ENCODE measurements at places on chromosomes 7 and 10.

GRCh38 chr7:1352656-1353271 lies 106.5 kb downstream of the MICALL2 start:
- no peak for DNase-seq

GRCh38 chr7:5661942-5662341 lies 119.5 kb downstream of the RNF216 start:
- DNase-seq, result peak; percentile 90

DNA sequence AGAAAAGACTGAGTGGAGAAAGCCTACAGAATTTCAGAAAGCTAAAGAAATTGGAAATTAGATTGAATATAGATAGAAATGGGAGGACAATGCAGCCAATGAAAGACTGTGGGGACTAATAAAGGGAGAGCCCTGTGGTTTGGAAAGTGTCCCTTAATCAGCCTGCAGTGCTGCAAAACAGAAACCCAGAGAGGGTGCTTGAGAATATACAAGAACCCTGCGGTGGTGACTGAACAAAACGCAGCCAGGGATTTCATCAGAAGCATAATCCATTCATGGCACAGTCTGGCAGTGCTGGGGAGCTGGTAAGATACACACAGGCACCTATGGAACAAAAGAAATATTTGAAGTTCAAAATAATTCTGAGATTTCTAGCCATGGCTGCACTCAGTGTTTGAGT lies 19.1 kb downstream of the CEP41 start:
- no peak for DNase-seq

DNA sequence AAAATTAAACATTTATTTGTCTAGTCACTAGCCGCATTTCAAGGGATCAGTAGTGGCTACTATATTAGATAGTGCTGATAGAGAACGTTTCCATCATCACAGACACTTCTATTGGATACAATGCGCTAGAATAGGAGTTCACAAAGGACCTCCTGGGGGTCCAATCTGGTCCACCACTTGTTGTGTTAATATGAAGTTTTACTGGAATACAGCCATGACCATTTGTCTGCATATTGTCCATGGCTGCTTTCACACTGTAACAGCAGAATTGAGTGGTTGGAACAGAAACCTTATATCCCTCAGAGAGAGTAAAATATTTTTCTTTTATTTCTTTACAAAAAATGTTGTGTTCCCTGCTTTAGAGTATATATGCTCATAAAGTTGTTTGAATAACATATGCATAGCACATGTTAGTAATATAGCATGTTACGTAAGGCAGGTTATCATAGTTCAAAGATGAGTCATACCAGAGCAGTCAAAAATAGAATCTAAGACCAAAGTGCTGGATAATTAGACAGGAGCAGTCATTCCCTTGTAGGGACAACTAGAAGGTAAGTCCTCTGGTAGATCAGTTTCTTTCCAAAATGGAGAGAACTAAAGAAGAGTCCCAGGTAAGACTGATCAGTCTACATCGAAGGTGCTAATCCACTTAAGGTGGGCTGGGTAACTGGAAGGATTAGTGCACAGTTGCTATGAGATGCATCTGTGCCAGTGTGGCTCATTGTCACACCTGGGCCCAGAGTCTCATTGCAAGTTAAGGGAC lies 14.9 kb downstream of the BZW2 start:
- peak; percentile 37 for DNase-seq

- DNase-seq, result no peak
Measured at GRCh38 chr7:137879357-137880158, 32.8 kb upstream of the DGKI start.

DNA sequence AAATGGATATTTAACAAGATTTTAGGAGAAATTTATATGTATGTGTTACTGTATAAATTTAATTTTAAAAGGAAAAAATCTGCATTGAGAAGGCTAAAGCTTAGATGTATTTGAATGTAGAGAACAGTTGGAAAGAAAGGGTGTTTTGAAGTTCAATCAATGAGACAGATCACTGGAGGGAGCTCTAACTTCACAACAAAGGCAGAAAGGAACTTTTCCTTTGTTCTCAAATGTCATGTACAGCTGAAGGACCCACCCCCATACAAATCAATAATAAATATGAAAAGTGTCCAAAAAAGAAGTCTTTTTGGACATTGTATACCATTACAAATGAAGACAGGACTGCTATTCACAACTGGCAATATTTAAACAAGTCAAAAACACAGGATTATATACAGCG lies 403.4 kb downstream of the DNAJB9 start:
- no peak for DNase-seq

GRCh38 chr7:26609082-26609481 lies 255.3 kb downstream of the SKAP2 start:
- no peak for DNase-seq

- no peak for DNase-seq
Measured at GRCh38 chr7:42194238-42194637, 42.8 kb downstream of the GLI3 start.

DNA sequence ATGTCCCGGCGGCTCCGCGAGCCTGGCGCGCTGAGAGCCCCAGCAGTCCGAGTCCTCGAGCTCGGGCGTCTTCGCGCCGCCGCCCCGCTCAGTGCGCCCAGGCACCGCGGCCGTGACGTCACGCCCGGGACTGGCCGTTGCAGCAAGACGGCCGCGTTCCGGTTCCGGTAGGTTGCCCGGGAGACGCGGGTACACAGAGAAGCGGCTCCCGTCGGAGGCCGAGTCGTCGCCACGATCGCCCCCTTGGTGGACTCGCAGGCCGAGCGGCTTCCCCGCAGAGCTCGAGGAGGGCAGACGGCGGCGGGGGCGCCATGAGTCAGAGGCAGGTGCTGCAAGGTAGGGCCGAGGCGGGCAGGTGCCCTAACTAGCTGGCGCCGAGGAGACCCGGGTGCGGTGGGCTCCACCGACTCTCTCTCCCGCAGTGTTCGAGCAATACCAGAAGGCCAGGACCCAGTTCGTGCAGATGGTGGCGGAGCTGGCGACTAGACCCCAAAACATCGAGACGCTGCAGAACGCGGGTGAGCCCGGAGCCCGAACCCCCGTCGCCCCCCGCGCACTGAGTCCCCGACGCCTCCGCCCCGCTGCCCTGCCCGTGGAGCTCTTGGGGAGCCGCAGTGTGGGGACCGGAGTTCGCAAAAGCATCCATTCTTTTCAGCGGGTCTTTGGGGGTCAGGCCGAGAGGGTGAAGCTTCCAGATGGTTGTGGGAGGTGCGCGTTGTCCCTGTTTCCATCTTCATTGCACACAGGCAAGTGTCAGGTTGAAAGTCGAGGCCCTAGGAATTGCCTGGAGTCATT lies at the start of gene SPAG6:
SPAG6 (plus strand) TSS at position 196 of the 795 bp plus-strand sequence; CDS start at position 312, 116 bp downstream.
- no peak for DNase-seq

GRCh38 chr10:16930540-16930939 lies 113.3 kb upstream of the RSU1 start:
- no peak for DNase-seq

DNA sequence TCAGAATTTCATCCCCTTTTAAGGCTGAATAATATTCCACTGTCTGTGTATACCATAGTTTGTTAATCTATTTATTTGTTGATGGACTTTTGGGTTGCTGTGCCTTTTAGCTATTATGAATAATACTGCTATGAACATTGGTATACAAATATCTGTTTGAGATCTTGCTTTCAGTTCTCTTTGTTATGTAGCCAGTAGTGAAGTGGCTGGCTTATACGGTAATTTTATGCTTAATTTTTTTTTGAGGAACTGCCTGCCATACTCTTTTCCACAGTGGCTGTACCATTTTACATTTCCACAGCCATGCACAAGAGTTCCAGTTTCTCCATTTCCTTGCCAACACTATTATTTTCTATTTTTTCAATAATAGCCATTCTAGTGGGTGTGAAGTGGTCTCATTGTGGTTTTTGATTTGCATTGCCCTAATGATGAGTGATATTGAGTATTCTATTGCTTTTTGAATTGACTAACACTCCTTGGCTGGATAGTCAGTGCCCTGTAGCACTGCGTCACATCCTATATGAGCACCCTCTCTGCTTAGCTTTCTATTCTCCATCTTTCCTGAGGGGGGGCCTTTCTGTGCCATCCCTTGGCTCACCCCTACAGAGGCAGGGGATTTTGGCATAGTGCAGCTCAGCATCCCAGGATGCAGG lies 29.4 kb upstream of the RAPGEF5 start:
- DNase-seq, result no peak

- no peak for DNase-seq
Measured at GRCh38 chr7:106563466-106564150, 97.3 kb downstream of the CCDC71L start.

DNA sequence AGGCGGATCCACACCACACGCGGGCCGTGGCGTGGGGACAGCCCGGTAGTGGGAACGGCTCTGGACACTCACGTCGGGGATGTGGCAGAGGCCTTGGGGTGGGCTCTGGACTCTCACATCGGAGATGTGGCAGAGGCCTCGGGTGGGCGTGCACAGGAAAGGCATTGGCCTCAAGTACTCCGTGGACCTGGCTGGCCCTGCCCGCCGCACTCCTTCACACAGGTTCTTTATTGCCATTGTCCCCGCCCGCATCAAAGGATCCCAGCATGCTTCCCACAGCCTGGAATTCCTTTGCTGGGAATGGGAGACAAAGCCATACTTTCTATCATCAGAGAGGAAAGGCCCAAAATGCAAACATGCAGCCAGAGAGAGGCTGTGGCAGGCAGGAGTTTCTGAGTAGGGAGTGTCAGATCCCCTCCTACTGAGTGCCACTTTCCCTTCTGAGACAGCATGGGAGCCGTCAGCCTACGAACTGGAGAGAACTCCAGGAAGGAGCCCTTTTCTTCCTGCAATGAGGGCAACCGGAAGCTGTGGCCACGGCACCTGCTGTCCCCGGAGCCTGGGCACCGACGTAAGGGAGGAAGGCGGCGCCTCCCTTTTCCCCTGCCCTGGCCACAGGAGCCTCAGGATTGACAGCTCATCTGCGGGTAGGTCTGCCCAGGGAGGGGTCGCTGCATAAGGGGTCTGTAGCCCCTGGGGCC lies 51.5 kb downstream of the RBM17 start:
- DNase-seq, result no peak

GRCh38 chr10:5951167-5951711 lies 26.1 kb downstream of the IL15RA start:
- no peak for DNase-seq

- DNase-seq, result no peak
Measured at GRCh38 chr7:155377071-155377837, 79.6 kb downstream of the INSIG1 start.

DNA sequence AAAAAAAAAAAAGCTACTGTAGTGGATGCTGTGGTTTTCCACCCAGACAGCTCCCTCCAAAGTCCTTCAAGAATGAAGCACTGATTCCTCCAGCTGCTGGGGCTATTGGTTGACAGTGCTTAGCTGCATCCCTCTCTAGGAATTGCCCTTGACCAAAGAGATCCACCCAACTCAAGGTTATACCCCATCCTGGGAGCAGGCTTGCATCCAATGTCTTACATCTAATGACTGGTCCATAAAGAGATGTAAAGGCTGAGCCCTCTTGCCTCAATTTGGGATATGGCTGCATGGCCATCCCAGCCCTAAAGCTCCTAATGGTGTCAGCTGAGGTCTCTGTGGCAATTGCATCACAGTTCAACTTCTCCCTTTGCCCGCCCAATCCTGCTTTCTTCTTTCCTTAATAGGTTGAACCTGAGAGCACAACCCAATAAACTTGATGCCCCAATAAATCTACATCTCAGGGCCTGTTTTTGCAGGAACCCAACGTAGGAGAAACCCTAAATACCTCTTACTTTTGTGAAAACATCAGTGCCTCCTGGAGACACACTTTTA lies 4.4 kb downstream of the GPR37 start:
- DNase-seq, result no peak

- no peak for DNase-seq
Measured at GRCh38 chr7:6232116-6232515, 40.3 kb downstream of the CYTH3 start.

DNA sequence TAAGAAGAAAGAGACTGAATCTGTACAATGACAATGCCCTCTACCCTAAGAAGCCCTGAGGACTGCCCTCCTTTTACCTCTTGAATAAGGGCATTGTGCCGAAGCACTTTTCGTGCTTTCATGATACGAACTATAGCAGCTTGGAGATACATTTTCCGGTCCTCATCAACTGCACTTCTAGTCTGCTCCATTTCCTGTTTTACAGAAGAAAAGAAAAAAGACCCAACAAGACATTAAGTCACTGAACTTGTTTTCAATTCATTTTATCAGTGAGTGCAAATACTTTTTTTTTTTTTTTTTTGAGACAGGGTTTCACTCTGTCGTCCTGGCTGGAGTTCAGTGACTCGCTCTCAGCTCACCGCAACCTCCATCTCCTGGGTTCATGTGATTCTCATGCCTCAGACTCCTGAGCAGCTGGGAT lies 78.4 kb downstream of the CUL2 start:
- no peak for DNase-seq

GRCh38 chr7:97479740-97480290 lies 252.1 kb upstream of the TAC1 start:
- no peak for DNase-seq

- no peak for DNase-seq
Measured at GRCh38 chr10:62268027-62268398, 631 bp downstream of the RTKN2 start.

GRCh38 chr7:104951546-104951945 lies 62.5 kb upstream of the KMT2E start:
- no peak for DNase-seq

DNA sequence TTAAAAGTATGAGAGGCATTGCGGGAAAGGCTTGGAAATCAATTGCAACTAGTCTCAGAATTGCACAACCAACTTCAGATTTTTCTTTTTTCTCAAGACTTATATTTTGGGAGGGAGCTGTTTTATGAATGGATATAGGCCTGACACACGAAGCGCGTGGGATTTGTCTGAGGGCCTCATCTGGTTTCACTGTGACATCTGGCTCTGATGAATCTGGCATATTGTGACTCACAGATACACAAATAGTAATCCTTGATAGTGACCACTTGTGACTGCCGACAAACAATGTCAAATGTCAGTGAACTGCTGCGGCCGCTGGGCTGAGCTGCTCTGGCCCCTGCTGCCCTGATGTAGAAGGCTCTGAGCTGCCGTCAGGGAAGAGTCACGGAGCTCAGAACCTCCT lies 655.1 kb downstream of the INHBA start:
- no peak for DNase-seq
